ENCODE measurements at places on chromosomes 11 and 22.

- no peak for DNase-seq
Observed at GRCh38 chr11:31960126-31960525, 130.7 kb upstream of the RCN1 start.

DNA sequence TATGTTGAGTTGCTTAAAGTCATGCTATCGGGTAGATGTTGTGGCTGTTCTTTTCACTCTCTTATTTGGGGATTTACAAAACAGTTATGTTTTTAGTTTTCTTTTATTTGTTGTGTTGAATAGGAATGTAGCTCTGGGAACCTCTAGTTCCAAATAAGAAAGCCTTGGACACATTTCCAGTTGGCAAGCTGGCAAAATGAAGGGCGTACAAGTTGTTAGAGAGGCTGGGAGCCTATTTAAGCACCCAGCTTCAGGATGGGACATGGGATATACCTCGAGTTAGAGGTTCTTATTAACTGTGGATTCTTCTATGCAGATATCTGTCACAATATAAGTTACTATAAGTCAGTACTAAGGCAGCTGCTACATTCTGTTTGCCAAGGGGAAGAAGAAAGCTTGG is 22.8 kb downstream of the PPARA start:
- DNase-seq: no peak

DNA sequence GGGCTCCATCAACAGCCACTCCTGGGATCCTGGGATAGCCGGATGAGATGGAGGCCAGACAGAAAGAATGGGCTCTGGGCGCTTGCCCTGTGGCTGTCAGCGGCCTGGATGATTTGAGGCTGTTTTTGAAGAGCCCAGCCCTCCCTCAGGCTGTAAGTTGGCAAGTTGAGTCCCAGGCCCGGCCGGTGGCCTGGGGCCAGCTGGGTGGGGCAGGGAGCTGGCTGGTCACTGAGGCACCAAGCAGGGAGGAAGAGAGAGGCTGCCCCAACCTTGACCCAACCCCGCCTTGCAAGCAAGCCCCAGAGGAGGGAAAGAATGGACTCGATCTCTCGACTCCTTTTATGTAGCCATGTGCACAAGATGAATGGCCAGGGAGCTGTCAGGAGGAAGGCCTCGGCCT is 34.9 kb downstream of the RIBC2 start:
- DNase-seq: no peak

GRCh38 chr11:64007160-64007628 is 21.0 kb downstream of the OTUB1 start:
- DNase-seq: no peak

GRCh38 chr11:111978028-111978771 is 41.1 kb downstream of the DIXDC1 start:
- DNase-seq: no peak

Measured in DND-41 (cell line).